ENCODE measurements at places on chromosomes 16 and 17.

- DNase-seq, result no peak
These were observed 153.9 kb upstream of the TBX2 start for GRCh38 chr17:61245706-61246135.

GRCh38 chr17:72219137-72219823 is 98.5 kb downstream of the SOX9 start:
- DNase-seq, result no peak

GRCh38 chr17:27216836-27217235 is 77.1 kb upstream of the WSB1 start:
- DNase-seq, result no peak

GRCh38 chr16:85626191-85626981 is 13.3 kb downstream of the GSE1 start:
- no peak for DNase-seq

DNA sequence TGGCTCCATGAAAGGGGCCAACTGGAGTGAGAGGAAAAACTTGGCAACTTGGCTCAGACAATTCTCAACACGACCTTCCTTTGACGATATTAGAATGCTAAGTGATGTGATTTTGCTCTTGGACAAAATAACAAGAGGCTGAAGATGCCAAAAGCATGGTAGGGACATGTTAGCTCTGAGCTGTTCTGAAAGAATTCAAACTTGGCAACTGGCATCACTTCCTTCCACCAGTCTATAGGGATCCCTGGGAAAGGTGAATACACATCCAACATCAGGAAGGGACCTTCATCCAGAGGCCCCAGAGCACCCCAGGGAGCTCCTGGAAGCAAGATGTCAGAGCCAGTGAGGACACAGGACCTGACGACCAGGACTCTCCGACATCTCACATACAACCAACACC is 4.3 kb downstream of the KRT37 start:
- no peak for DNase-seq

GRCh38 chr17:16873174-16874035 is 98.5 kb downstream of the TNFRSF13B start:
- DNase-seq, result peak; percentile 10

- DNase-seq, result no peak
These were observed 63.5 kb downstream of the IL21R start for GRCh38 chr16:27465483-27465879.

- no peak for DNase-seq
These were observed 40.7 kb downstream of the ACTG1 start for GRCh38 chr17:81471818-81472456.

DNA sequence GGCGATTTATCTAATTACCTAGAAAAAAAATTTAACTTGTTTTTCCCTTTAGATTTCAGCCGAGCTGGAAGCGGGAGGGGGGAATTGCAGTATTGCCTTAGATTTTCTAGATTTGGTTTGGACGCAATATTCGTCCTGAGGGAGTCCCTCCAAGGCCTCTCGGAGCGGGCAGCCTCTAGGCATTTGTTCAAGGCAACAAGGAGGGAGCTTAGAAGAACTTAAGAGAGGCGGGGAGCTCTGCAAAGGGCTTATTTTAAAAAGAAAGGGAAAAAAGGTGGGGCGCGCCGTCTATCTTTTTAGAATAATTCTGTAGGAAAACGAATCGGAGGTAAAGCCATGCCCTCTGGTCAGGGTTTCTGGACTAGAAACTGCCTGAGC is 407 bp upstream of the TMEM94 start:
- DNase-seq, result no peak

GRCh38 chr16:50183316-50183715 is 30.2 kb downstream of the TENT4B start:
- no peak for DNase-seq

DNA sequence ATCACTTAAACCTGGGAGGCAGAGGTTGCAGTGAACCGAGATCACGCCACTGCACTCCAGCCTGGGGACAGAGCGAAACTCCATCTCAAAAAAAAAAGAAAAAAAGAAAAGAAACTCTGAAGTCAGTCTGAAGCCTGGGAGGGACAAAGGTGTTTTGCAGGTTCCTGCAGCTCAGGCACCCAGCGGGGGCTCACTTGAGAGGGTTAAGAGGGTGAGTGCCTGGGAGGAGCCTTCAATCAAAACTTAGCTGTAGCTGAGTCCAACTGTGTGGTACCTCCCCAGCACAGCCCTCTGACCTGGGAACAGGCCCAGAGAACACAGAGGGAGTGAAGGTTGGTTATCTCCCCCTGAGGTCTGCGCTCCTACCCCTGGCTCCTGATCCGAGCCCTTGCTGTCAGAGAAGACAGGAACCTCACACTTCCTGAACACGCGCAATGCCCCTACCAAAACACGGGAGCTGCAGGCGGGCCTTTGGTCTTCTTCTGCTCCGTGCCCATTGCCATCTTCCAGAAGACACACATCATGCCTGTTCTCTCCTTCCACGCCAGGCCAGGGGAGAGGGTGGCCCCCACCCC is 20.4 kb upstream of the ZC3H18 start:
- DNase-seq, result no peak

- DNase-seq, result no peak
These were observed 2.4 kb downstream of the TBX4 start for GRCh38 chr17:61454381-61455323.

DNA sequence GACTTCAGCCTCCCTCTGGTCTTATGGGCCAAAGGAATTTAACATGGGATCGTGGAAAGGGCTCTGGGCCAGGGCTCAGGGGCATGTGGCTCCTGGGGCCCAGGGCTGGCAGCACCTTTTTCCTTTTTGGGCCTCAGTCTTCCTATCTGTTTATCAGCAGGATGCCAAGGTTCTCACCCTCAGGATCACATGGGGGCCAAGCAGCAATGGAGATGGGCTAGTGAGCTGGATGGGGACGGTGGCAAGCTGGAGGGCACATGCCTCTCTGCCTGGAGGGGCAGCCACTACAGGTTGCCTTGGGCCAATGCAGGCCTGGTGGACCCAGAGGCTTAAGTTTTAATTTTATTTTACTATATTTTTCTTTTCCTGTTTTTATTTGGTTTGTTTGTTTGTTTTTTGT is 95.4 kb downstream of the CYLD start:
- DNase-seq, result no peak

DNA sequence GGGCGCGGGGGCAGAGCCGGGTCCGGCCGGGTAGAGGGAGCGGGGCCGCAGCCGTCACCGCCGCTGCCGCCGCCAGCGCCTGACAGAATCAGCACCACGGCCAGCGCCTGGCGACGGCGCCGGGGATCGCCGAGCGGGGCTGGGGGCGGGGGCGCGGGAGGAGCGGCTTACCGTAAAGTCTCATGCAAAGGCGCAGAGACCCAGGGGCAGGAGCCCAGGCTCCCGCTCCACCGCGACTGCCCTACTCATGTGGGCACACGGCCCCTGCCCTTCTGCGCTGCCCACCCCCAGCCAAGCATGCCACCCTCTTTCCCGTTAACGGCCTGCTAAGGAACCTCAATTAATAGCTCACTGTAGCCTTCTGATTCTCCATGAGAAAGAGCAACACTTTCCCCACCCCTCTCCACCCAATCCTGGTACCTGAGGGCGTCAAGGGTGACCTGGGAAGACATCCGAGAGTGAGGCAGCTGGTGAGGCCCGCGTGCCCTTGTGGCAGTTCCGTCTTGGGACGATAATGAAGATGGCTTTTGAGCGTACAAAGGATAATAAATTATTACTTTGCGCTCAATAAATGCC is at the start of gene SEZ6:
Gene SEZ6, minus strand, starts transcription at position 98 of the 576 bp plus-strand sequence. CDS start 164 bp downstream, outside the sequence.
- DNase-seq, result peak; percentile 57

Data from immature natural killer cell (primary cell).